ENCODE measurements at places on chromosomes 7 and 10.

GRCh38 chr10:76651154-76651553 lies 986.5 kb downstream of the KCNMA1 start:
- DNase-seq = no peak

DNA sequence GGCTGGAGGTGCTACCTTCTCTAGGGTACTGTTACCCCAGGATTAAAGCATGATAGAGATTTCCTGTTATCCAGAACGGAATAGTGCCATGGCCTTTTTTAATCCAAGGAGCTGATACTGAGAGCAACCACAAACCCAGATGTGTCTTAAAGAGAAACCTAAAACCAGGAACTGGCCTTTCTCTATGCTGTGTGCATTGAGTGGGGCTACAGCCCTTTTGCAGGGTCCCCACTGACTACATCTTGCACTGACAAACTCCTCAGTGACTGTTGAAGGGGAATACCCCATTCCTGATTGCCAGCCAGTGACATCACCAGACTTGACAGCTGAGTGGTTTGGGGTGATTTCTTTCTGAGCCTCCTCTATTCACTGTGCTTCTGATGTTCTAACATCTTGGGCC lies 81.9 kb upstream of the CAPZA2 start:
- no peak for DNase-seq

GRCh38 chr10:73997461-73997786 lies 492 bp upstream of the VCL start:
- DNase-seq = no peak

DNA sequence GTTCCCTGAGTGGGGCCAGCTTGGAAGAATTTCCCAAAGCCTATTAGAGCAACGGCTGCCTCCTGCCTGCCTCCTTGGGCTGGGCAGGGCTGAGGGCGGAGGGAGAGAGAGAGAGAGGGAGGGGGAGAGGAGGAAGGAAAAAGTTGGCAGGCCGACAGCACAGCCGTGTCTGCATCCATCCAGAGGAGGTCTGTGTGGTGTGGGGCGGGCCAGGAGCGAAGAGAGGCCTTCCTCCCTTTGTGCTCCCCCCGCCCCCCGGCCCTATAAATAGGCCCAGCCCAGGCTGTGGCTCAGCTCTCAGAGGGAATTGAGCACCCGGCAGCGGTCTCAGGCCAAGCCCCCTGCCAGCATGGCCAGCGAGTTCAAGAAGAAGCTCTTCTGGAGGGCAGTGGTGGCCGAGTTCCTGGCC lies at the start of gene AQP1:
Gene AQP1, plus strand, starts transcription at position 293 of the 409 bp plus-strand sequence. Its CDS starts 57 bp downstream, at position 350.
- no peak for DNase-seq

DNA sequence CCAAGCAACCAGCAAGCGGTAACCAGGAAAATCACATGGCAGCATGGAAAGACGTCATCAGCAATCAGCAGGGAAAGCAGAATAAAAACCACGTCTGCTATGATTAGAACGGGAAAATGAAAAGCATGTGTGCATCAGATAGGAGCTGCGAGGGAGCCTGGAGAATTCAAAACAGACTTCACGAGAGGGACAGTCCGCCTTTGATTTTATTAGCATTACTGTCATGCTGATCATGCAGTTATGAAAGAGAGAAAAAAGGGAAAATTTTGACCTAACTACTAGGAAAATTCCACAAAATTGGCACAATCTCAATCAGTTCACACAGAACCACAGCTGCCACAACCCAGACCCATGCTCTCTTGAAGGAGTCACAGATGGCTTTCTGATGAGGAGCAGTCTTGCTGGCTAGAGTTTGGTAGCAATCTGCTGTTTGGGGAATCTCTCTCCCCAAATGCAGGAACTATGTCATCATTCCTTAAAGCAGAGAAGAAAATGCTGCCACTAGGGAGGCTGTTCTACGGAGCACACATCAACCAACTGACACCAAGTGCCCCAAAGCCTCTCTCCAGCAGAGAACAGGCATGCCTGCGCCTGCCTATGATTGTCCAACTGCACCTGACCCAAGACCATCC lies 295.9 kb downstream of the TNS3 start:
- no peak for DNase-seq

Measured in HCT116 (cell line).